ENCODE measurements at places on chromosomes 6 and 20.
A peak's percentile ranks its signal among the peaks of the same experiment; 100 is the strongest.

GRCh38 chr6:155093430-155093829 is 98.3 kb downstream of the TIAM2 start:
- DNase-seq, result peak; percentile 2

GRCh38 chr6:16903470-16903869 is 142.2 kb upstream of the ATXN1 start:
- DNase-seq, result no peak

GRCh38 chr6:33915134-33915533 is 111.3 kb upstream of the MLN start:
- no peak for DNase-seq

DNA sequence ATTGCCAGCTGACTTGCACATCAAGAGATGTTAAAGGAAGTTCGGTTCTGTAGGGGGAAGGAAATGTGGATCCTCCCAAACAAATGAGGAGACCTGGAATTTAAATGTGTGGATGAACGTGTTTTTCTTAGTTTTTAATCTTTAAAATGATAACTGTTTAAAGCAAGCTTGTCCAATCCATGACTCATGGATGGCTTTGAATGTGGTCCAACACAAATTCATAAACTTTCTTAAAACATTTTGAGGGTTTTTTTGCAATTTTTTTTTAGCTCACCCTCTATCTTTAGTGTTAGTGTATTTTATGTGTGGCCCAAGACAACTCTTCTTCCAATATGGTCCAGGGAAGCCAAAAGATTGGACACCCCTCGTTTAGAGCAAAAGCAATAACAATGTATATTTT is 12.6 kb downstream of the TUBB2B start:
- no peak for DNase-seq

- no peak for DNase-seq
Observed at GRCh38 chr6:118603372-118603771, 48.0 kb downstream of the CEP85L start.

DNA sequence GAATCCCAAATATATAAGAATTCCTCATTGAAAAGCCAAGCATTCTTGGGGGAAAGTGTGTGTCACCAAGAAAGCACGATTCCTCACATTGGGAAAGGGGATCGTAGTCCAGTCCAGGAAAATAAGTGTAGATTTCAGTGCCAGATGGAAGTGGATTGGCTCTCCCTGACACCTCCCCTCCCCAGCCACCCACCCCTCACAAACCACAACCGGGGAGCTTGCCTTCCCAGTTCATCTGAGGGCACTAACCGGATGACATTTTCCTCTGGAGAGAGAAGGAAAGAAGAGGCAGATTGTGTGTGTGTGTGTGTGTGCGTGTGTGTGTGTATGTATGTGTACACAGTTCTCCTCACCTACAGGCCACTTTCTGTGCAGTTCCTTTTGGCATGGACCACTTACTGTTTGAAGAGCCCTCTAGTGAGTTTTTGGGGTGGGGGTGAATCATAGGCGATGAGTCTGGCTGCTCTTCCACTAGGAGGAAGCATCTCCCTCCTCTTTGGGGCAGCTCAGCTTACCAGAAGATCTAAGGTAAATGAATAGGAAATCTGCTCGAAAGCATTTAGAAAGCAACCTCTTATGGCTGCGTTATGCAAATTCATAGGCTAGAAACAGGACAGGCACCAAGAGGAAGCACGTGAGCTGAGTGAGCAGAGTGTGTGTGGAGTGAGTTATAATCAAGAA is 20.8 kb downstream of the DAAM2 start:
- DNase-seq, result no peak

DNA sequence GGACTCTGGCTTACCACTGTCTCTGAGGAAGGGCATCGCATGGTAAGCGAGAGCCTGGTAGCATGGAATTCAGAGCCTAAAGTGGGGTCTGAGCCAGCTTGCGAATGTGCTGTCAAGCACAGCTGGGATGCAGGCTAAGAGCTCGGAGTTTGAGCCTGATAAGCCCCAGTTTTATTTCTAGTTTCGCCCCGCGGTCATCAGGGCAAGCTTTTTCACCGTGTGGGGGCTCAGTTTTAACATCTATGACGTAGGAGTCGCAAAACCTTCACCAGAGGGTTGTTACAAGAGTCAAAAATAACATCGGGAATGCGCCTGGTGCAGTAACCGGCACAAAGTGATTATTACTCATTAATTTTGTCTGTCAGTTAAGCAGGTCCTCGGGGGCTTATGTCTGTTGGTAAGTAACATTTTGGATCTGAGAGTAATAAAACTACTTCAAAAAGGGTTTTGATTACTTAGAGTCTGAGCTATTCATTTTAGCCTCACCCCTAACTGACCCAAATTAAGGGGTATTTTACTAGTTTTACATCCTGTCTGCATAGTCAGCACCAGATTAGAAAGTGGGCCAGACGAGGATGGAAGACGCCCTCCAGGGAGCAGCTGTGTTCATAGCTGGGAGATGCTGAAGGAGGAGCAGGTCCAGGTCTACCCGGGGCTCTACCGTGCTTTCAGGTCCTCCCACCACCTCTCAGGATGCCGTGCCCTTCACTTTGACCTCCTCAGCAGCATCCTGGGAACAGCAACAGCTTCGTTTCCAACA is 29.7 kb downstream of the SLC22A23 start:
- no peak for DNase-seq

DNA sequence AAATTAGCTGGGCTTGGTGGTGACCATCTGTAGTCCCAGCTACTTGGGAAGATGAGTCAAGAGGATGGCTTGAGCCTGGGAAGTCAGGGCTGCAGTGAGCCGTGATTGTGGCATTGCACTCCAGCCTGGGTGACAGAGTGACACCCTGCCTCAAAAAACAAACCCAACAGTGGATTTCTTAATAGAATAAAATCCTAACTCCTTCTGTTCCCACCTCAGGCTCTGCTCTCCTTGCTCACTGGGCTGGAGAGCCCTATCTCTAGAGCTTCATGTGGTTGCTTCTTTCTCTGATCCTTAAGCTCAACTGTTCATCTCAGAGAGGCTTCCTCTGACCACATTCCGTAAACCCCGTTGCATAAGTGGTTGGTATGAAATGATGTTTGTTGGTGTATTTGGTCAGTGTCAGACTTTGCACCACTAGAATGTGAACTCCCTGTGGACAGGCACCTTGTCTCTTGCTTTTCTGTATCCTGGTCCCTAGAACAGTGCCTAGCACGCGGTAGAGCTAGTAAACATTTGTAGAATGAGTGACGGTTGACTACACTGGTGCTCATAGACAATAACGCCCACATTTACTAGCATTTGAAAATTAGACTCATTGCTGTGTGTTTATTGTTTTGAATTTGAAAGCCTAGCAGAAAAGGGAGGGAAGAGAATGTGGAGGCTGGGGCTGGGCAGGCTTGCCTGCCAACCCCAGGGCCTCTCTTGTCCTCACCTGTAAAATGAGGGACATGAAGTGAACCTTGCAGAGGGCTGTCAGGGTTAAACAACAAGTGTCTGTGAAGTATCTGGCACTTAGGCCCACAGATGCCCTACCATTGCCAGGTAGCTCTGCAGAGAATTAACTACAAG is 4.2 kb downstream of the MAPRE1 start:
- no peak for DNase-seq

- no peak for DNase-seq
Observed at GRCh38 chr6:155418017-155418761, 37.5 kb downstream of the NOX3 start.

DNA sequence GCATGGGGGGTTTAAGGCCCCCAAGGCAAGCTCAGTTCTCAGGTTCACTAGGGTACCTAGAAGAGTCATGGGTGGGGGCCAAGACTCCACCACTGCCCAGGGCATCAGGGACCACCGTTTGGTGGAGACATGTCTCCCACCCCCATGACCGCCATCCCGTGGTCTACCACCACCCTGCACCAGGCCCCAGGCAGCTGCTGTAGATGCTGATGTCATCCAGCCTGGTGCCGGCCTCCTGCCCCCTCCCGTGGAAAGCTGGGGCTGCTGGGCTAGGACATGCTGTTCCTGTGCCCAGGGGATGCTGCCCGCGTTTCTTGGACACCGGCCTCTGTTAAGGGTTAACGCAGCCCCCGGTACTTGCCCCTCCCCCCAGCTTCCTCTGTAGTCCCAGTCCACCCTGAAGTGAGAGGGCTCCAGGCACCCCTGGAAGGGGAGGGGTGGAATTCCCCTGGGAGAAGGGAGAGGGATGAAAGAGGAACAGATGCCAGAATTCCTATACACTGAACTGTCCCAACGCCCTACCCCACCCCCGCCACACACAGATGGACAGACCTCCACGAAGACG is 587 bp downstream of the IP6K3 start:
- no peak for DNase-seq
